LNCaP clone FGC (cell line): ENCODE measurements at places on chromosomes 4 and X.
A peak's percentile ranks its signal among the peaks of the same experiment; 100 is the strongest.

- no peak for DNase-seq
Observed at GRCh38 chrX:40476958-40477357, 103.8 kb upstream of the ATP6AP2 start.

DNA sequence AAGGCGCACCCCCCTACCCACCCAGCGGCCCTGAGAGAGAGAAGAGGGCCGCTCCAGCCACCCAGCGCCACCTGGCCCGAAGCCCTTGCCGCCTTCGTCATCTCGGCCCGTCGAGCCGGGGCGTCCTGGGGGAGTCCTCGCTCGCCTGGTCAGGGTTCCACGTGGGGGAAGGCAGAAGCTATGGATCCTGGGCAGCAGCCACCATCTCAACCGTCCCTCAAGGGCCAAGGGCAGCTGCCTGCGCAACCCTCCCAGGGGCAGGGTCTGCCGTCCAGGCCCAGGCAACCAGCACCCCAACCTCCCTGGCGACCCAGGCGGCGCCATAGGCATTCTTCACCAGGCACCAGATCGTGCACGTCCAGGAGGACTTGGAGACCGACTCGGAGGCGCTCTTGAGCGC is 51.5 kb upstream of the IL13RA2 start:
- no peak for DNase-seq

GRCh38 chr4:137312257-137312656 is 220.0 kb downstream of the PCDH18 start:
- no peak for DNase-seq

- DNase-seq: peak; percentile 19
Observed at GRCh38 chr4:128220286-128221235, 67.1 kb downstream of the PGRMC2 start.

GRCh38 chr4:175773566-175773965 is 38.5 kb downstream of the GPM6A start:
- DNase-seq: no peak

DNA sequence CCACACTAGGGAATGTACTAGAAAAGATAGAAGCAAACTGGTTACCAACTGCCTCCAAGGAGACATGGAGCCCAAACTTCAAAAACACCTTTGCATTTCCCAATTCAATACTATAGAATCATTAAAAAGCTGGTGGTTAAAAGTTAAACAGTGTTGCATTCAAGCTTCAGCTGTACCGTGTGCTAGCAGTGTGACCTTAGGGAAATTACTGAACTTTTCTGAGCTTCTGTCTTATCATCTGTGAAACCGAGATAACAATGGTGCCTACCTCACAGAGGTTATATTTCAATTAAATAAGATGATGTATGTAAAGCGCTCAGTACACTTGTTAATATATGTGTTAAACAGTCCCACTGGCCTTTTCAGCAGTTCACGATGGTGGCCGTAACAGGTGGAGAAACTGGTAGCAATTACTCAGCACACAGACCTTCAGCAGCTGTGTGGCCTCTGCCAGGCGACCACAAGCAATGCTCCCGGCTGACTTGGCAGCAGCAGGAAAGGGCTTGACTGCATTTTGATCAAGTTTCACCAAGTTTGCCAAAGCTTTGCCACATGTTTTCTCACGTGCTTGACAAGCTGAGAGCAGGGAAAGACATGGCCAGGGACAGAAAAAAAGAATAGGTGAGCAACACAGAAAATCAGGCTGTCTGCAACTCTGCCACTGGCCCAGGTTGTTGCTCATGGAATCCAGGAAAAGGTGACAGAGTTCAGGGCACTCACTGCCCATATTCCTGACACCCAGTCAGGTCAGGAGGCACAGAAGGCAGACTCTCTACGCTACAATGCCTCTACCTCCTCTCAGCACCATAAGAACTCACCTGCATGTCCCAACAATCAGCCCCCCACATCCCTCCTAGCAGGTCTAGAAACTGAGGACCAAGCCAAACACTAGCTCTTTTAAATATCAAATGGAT is 72.1 kb downstream of the PARM1 start:
- DNase-seq: no peak

- DNase-seq: no peak
Observed at GRCh38 chr4:67204441-67204840, 340.9 kb downstream of the CENPC start.

DNA sequence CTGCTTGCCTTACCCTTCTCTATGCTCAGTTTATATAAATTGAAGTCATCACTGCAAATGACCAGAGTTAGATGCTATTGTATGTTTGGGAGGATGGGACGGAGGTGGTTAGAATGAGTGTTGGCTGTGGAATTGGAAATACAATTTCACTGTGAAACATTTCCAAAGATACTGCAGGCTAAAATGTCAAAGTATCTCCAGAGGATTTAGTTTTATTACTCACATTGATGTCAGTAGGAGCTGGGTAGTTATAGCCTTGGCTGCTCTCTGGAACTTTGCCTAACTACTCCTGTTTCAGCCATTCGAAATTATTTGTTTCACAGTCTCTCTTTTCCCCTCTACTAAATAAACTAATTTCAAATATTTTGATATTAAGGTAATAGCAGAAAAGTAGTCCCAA is 92.6 kb upstream of the PPP3CA start:
- no peak for DNase-seq

DNA sequence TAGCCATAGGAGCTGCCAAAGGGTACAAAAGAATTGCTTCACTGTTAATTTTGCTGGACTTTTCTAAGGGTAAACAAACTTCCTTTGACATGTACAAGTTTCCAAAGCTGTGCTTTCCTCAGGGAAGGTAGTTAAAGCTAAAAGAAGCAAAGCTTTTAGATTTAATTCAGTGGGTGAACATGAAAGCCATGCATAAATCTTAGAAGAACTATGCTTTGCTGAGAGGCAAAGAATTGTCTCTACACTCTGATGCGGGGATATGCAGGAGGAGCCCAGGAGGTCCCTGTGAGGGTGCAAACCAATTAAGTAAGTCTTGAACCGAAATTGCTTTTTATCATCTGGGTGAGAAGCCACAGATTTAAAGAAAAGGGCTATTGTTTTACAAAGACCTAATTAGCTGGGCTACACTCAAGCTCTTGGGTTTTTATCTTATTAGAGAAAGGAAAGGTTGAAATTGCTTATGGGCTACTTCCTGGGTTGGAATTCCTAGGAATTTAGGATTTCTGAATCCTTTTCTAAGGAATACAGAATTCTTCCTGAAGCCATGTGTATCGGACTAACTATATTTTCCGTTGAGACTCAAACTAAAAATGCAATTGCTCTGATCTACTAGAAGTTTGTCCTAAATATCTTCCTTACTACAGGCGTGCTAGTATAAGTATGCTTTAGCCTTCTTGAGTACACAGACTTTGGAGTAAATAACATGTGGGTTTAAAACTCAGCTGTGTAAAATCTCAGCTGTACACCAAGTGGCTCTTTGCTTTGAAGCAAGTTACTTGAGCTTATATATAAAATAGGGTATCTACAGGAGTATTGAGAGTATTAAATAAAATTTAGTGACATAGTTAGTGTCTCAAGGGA is 188.4 kb upstream of the ANK2 start:
- DNase-seq: no peak

DNA sequence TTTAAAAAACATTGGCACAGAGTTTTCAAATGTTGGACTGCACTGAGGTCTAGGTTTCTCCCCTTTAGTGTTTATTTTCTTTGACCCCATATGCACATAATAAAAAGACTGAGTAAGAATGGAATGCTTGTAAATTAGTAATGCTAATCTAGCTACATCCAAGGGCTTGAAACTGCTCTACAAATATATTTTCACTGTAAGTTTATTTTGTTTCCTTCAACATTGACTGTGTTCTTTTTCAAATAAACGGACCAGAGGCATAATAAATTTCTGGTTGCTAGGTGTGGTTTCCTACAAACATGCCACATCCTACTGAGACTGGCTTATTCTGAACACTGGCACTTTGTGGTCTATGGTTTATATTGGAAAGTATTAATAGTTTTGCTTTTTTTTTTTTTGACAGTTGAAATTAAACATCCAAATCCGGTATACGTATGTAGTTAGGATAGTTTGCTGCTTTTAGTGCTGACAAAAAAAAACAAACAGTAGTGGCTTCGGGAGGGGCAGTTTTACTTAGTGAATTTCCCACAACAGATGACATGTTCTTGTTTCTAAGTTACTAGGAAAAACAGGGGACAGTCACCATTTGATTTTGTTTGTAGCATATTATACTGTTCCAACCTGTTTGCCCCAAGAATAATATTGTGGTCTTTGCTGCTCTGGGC is 13.2 kb downstream of the CA5B start:
- no peak for DNase-seq

DNA sequence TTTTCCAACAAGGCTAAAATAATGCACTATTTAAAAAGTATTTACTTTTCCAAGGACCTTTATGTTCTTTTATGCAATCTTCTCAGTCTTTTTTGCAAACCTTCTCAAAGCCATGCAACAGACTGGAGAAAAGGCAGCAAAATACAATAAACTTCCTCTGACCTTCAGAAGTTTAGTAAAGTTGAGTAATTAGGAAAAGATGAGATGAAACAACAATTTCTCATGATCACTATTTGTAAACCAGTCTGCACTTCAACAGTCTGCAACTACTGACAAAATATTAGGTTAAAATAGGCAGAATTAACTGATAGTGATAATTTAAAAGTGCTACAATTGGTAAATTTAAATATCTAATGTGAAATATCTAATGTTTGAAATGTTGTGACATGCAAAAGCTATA is 884.9 kb upstream of the PCDH10 start:
- no peak for DNase-seq

GRCh38 chr4:33086331-33086925 is 2366.3 kb downstream of the PCDH7 start:
- no peak for DNase-seq

- no peak for DNase-seq
Observed at GRCh38 chr4:148255344-148255720, 186.9 kb downstream of the NR3C2 start.

DNA sequence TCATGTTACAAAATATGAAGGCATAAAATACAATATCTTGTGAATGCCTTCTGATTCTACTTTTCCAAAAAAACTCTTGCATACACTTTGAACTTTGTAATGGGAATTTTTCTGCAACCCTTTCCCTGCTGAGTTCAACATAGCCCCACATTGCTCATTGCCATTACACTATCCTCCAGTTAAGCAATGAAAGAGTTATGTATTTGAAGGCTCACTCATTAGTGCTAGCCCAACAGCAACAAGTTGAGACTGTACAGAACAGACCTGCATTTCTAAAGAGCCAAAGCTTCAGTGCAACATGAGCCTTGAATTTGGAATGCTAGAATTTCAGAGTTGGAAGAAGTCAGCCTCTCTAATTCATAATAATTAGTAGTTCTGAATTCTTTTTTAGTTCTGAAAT is 44.4 kb upstream of the STAG2 start:
- DNase-seq: no peak

DNA sequence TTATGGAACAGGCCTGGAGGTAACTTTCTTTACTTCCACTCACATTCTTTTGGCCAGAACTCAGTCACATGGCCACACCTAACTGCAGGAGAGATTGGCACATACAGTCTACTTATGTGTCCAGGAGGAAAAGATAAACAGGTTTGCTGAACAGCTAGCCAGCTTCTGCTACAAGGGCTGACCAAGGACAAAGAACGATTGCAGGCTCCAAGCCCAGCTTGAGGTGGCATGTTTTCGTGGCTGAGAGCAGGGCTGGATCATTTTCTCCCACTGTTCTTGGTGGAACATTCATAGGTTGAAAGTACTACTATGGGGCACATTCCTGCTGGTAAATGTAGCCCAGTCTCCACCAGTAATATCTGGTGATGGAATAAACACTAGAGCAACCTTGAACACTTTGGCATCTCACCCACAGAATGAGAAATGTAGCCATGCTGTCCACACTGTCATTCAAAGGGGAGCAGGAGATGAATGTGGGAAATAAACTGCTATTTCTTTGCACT is 28.2 kb downstream of the NHS start:
- peak; percentile 3 for DNase-seq

DNA sequence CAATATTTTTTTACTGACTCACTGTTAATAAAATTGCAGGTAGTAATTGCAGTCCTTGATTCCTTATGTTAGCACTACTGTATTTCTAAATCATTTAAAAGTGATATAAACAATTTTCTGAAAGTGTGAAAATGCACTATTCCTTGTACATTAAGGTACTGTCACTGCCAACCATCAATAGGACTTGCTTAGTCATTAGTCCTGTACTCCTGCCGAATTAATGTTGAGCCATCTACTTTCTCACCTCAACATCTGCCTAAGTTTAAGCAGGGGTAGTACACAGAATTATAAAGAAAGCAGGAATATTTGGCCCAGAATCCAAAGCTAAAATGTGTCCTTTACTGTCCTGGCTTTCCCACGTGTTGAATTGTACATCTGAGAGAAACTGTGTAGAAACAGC is 87.0 kb upstream of the TRPC3 start:
- DNase-seq: no peak

GRCh38 chr4:70505151-70505748 is 13.1 kb upstream of the AMTN start:
- DNase-seq: peak; percentile 52

GRCh38 chr4:143438710-143439109 is 74.8 kb upstream of the SMARCA5 start:
- no peak for DNase-seq

- no peak for DNase-seq
Observed at GRCh38 chr4:65668201-65669089, 1.8 kb downstream of the EPHA5 start.

- no peak for DNase-seq
Observed at GRCh38 chrX:97787311-97787710, 903.6 kb downstream of the RPA4 start.

GRCh38 chr4:107050525-107051135 is 14.5 kb upstream of the DKK2 start:
- DNase-seq: no peak

DNA sequence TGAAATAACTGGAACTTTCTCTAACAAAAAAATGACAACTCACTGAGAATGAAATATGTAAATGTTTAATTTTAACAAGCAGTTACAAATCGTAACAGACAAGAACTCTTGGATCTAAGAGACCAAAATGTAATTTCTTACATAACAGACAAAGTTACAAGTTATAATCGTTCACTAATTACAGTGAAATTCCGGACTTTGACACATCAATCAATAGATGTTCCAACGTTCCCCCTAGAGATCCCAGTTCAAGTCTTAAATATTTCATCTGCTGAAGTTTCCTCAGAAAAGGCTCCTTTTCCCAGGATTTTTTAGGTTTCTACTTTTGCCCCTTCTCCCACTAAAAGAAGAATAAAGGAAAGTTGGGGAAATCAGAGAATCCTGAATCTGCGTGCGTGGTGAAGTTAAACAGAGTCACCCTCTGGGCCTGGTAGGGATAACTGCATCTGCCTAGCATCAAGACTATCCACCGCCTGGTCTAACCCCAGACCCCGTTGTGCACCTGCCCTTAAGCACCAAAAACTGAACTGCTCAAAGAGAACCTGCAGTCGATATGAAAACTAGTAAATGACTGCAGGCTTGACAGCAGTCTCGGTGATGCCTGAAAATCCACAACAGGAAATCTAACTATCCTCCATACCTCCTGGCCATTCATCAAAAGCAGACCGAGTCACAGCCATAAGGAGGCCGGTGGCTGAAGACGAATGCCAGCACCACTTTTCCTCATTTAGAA is 2.3 kb downstream of the IRF2 start:
- DNase-seq: no peak

- no peak for DNase-seq
Observed at GRCh38 chr4:61994036-61994435, 793.9 kb downstream of the ADGRL3 start.
